DND-41 (cell line): ENCODE measurements at places on chromosomes 16 and 17.

- DNase-seq: no peak
Measured at GRCh38 chr17:47244697-47245096, 8.9 kb upstream of the ITGB3 start.

- DNase-seq: no peak
Measured at GRCh38 chr16:86740906-86741799, 162.8 kb downstream of the FOXL1 start.

GRCh38 chr17:38707678-38708351 lies 2.7 kb downstream of the MLLT6 start:
- no peak for DNase-seq

DNA sequence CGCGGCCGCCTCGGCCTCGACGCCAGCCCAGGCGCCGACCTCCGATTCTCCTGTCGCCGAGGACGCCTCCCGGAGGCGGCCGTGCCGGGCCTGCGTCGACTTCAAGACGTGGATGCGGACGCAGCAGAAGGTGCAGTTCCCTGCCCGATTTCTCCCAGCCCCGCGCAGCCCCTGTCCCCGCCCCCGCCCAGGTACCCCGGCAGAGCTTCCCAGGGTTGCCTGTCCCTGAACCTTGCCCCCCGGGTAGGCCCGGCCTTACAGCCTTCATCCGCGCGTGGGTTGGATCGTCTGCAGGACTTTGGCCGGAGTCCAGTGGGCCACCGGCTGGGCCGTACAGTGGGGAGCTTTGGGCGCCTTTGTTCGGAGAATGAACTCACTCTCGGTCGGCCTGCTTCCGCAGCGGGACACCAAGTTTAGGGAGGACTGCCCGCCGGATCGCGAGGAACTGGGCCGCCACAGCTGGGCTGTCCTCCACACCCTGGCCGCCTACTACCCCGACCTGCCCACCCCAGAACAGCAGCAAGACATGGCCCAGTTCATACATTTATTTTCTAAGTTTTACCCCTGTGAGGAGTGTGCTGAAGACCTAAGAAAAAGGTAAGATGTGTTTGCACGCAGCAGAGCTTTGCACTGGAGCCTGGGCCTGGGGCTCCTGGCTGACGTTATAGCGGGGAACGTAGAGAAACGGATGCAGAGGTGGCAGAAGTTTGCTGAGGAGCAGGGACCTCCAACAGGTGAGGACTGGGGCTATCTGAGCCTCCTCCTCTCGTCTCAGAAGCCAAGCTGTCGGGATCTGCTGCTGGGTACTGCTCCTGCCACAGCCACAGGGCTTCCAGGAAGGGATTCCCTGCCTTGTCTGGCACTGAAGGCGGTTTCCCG lies 593 bp downstream of the GFER start:
- no peak for DNase-seq

DNA sequence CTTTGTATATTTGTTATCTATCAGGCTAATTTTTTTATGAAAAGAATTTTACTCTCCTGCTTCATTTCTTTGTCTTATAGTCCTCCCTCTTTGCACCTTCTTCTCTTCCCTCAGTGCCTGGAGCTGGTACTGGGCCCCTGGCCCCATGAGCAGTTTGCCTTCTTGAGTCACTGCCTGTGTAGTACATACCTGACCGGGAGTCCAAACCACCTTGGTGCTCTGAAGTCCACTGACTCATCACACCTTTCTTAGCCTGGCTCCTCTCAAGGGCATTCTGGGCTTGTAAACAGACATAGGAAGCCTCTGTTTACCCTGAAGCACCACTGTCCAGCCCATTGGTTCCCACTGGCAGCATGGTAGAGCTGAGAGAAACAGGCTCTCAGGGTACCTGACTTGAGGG lies 11.0 kb upstream of the TACO1 start:
- DNase-seq: no peak

DNA sequence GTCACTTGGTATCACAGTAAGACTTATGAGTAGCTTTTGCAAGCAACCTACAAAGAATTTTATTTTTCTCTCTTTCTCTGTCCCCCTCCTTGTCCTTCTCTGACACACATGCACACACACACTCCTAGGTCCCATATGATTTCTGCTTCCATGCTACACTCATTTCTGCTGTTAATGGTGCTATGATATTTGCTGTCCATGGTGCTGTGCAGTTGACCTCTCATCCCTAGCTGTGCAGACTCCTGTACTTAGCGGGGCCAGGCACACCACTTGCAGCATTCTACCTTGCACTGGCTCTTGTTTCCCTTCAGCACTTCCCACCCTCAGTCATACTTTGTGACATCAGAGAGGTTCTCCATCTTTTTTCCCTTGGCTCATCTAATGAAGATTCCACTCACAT lies 158.9 kb upstream of the CNTNAP4 start:
- DNase-seq: no peak
